ENCODE measurements at places on chromosomes 1 and 21.

- DNase-seq, result no peak
Measured at GRCh38 chr1:160821627-160822026, 25.7 kb downstream of the LY9 start.

DNA sequence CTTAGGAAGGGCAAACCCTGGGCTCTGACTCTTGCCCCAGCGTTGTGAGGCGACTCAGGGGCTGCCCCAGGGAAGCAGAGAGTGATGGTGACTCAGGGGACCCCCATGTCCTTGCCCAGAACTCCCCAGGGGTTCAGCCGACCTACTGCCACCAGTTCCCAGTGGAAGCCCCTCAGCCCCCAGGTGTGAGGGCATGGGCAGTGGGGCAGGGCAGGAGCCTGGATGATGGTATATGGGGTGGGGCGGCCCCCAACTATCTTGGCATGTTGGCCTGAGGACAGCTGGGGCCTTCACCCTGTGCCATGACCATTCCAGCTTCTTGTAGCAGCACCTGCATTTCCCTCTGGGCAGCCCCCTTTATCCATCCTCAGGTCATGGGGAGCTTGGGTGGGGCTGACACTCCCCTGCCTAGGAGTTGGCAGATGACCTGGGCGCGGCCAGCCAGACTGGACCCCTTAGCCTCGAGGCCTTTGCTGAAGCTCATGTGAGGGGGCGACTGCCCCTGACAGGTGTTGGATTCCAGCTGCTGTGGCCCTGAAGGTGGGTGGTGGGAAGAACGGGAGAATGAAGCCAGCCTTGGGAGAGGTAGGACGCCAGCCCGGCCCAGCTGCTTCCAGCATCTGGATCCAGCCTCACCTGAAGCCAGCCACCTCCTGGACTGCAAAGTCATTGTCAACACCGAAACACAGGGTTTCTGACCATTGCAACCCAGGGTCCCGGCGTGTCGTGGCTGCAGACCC, 1.8 kb upstream of the FNDC10 start:
- DNase-seq, result no peak

- no peak for DNase-seq
Measured at GRCh38 chr1:59026472-59026948, 242.7 kb upstream of the JUN start.

GRCh38 chr1:22893292-22893691, 79.4 kb downstream of the LACTBL1 start:
- DNase-seq, result no peak

DNA sequence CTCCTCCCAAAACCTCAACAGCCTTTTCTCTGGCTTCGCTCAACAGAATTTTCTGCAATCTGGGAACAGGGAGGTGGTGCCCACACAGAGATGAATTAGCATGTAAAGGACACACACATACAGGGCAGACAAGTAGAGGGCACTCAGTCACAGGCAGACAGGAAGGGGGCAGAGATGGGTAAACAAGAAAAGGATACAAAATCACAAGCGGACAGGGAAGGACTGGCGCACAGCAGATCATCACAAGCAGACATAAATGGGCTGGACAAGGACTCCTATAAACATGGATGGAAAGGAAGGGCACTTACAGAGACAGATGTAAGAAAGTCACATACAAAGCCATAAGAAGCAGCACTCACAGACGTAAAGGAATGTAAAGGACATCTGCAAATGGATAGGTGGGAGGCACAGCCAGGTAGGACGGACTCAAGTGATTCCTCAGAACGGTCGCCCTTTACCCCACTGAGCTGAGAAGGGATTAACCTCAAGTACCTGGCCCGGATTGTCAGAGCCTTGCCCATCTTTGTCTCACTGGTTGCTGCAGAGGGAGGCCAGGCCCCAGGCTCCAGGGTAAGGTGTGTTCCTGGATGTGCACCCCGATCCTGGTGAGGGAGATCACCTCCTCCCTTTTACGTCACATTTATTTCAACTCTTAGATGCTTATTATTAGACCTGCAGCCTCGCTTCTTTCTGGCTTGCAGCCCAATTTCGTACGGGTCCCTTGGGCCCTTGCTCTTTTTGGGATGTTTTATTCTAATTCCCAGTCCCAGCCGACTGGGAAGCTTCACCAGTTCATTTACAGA, 836 bp upstream of the PRCC start:
- no peak for DNase-seq

DNA sequence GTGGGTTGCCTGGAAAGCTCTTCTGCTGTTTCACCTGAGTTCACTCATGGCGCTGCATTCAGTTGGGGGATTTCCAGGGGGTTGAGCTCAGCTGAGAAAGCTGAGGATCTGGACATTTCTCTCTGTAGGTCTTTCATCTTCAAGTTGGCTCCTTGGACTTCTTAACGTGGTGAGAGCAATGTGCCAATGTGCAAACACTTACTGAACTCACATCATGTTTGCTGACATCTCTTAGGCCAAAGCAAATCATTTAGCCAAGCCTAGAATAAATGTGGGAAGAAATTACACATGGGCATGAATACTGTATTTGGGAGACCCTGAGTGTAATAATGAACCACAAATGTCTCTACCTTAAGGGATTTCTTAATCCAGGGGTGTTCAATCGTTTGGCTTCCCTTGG, 42.7 kb upstream of the SLC22A15 start:
- no peak for DNase-seq

DNA sequence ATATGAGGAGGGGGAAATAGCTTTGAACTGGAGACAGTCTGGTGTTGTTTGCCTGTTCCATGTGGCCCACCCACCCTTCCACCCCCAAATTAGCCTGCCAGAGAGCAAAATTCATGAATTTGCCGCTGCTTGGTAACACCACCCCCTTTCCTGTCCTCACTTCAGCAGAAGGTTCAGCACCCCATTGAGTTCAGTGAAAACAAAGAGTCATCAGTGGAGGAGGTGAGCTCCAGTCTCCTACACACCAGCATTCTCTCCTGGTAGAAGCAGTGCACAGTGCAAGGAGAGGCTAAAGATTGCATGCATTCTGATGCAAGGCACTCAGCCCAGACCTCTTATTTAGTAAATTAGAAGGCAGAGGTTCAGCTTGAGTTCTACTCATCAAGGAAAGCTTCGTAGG, 99.7 kb upstream of the DYNLT5 start:
- no peak for DNase-seq

DNA sequence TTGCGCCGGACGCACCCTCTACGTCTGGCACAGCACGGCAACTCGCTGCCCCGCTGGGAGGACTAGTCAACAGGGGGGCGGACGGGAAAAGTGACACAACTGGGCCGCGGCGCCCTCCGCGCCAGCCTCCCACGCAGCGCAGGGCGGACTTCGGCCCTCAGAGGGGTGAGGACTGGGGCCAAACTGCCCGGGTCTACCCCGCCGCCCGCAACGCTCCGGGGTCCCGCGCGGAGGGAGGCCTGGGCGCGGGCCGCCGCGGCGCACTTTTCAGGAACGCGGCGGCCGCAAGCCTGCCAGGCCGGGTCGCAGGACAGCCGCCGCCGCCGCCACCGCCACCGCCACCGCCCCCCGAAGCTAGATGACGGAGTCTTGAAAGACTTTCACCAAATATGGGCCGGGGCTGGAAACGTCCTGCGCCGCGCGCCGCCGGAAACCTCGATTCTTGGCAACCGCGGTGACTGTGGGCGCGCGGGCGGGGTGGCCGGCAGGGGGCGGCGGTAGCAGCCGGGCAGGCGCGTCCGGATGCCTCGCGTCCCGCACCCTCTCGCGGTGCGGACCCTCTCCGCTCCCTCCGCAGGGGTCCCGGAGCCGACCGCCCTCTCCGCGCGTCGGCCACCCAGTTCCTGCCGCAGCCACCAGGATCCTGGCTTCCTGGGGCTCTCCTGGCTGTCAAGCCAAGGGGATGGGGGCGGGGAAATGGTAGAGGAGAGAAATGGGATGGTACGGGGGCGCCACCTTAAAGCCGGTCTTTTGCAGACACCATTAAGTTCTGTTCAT, 3.7 kb upstream of the CCN1 start:
- DNase-seq, result no peak

DNA sequence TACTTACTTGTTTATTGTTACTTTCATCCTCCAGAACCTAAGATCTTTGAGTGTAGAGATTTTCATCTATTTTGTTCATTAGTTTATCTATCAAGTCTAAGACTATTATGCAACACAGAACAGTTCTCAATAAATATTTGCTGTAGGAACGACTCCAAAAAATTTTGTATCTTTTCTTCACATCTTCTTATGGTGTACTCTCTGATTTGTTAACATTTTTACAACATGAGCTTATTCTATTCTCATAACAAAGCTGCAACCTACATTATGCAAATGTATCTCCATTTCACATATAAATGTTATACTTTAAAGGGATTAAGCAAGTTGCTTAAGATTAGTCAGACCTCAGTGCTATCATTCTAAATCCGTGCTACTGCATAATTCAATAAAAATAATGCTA, 514.2 kb upstream of the ZP4 start:
- no peak for DNase-seq

GRCh38 chr1:52857443-52857842, 14.9 kb downstream of the ZYG11A start:
- DNase-seq, result no peak

DNA sequence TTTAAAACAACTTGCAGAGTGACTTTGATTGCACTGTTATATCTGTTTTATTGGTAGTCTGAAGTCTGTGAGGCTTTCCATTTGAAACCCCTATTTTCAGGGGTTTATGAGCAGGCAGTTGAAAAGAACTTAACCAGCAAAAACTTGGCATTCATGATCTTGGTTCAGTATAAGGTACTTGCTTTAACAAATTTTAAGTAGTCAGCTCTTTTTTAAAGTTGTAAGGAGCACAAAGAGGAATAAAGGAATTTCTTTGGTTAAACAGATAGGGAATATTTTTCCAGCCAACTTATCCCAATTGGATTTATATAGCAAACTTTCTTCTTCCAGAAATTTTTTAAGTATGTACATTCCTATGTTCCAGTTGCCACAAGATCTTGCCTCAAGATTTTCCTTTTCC, 138.2 kb downstream of the RASAL2 start:
- no peak for DNase-seq

GRCh38 chr1:84888753-84889152, 4.3 kb downstream of the LPAR3 start:
- DNase-seq, result peak; percentile 40

DNA sequence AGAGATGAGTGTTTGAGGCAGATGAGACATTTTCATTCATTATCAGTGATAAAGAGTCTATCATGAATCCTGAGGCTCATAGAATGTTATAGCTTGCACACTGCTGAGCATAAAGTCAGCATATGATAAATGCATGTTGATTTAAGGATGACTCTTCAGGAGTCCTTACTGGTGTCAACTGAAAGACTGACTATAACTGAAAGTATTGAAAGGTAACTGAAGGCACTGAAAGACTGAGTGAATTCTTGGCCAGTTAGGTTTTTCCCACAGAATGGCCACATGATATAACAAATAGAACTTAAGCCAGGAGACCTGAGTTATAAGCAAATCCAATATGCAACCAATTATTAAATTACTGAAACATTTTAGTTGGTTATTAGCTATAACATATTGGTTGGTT, 69.0 kb upstream of the HSD17B7 start:
- no peak for DNase-seq

GRCh38 chr1:204177133-204177532, 11.0 kb upstream of the REN start:
- DNase-seq, result no peak

DNA sequence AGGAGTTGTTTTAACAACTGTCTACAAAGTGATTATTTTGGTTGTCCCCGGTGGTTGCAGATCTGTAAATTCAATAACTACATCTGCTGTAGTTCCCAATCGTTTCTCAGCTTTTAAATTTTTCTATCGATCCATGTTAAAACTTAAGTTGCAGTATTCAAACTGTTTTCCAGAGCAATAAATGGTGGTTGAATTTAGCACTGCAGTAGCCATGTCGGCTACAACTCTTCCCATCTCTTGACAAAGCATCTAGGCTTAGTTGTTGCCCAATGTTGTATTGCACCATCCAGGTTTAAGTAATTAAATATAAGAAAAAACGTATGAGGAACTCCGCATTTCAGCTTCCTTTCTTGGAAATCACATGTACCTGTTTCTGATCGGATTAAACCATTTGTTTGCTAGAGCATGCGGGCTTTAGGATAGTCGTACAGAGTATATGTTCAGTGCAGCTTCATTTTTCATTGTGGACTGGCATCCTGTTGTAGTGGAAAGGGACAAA, 996 bp downstream of the CNIH4 start:
- no peak for DNase-seq

DNA sequence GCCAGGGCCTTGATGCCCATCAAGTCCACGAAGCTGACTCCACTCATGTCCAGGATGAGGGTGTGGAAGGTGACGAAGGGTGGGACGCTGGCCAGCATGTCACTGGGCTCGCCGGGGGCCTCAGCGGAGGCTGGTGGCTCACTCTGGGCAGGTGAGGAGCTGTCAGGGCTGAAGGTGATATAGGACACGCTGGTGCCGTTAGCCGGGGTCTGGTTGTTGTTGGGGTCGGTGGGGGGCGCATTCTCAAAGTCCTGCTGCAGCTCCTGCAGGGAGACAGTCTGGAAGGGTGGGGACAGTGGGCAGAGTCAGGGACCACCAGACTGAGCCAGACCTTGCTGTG, 21.7 kb downstream of the SLC26A9 start:
- no peak for DNase-seq

- DNase-seq, result peak; percentile 91
Measured at GRCh38 chr21:37072988-37073416, at the start of the genes PIGP and TTC3. PIGP (minus strand) TSS chr21:37073071; CDS start chr21:37072515, 556 bp downstream. TTC3 (plus strand) TSS chr21:37073254; CDS start chr21:37087258, 14,004 bp downstream.

- DNase-seq, result no peak
Measured at GRCh38 chr1:12548973-12549459, 69.0 kb downstream of the DHRS3 start.

All from NK-92 treated with Interleukin-12 subunit alpha and Interleukin-12 subunit beta, amount 100 ng/mL, for 24 hours (cell line).